HFF-Myc (cell line): ENCODE measurements at places on chromosomes 5 and 9.

GRCh38 chr5:127280491-127281220, 9.9 kb upstream of the MEGF10 start:
- DNase-seq = no peak

GRCh38 chr9:18834740-18835361, 198.2 kb downstream of the SAXO1 start:
- DNase-seq = no peak

- DNase-seq = peak; percentile 63
These were observed 9.7 kb upstream of the SLC25A51 start for GRCh38 chr9:37913480-37914153.

DNA sequence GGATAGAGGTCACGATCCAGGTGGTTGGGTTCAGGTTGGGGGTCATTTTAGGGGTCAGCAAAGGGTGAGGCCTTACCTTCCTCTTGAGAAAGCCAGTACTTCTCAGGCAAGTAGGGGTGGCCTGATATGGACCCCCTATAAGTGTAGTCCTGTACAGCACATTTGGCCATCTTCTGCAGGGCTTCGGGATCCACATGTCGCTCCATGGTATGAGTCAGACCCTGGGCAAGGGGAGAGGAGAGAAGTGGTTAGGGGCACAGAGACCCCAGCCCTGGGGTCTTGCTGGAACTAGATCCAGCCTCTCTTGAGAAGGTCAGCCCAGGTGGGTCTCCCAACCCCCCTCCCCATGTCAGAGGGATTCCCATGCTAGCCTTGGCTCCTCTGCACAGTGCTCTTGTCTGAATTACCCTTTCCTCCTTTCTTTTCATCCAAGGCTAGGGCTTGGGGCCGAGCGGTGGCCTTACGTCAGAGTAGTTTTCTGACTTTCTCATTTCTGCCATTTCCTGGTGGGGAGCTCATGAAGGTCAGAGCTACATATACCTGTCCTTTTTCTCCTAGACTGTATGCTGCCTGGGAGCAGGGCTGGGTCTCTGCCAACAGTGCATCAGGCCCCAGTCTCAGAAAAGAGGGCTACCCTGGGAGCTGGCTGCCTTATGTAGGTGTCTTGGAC, 9.0 kb upstream of the MYORG start:
- DNase-seq = no peak

DNA sequence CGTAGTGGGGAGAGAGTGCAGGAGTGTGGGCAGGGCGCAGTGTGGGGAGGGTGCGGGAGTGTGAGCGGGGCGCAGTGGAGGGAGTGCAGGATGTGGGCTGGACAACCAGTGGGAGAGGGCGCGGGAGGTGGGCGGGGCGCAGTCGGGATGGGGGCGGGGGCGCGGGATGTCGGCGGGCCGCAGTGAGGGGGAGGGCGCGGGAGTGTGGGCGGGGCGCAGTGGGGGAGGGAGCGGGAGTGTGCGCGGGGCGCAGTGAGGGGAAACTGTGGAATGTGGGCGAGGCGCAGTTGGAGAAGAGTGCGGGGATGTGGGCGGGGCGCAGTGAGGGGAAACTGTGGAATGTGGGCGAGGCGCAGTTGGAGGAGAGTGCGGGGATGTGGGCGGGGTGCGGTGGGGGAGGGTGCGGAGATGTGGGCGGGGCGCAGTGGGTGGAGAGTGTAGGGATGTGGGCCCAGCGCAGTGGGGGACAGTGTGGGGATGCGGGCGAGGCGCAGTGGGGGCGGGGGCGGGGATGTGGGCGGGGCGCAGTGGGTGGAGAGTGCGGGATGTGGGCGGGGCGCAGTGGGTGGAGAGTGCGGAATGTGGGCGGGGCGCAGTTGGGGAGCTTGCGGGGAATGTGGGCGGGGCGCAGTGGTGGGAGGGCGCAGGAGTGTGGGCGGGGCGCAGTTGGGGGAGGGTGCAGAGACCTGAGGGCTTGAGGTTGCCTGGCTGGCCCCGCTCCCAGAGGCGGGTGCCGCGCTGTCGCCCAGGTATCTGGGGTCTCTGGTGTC, at the start of gene NXNL2:
TSS of gene NXNL2 (plus strand) at position 723 of the 770 bp plus-strand sequence. CDS start 257 bp downstream, outside the sequence.
- DNase-seq = no peak

- no peak for DNase-seq
These were observed 207.0 kb downstream of the AOPEP start for GRCh38 chr9:94933511-94933828.

GRCh38 chr5:24864244-24864643, 219.5 kb upstream of the CDH10 start:
- DNase-seq = no peak

- DNase-seq = no peak
These were observed 442.9 kb downstream of the NTRK2 start for GRCh38 chr9:85112391-85112790.

GRCh38 chr9:20361656-20362570, 260.4 kb downstream of the MLLT3 start:
- no peak for DNase-seq

DNA sequence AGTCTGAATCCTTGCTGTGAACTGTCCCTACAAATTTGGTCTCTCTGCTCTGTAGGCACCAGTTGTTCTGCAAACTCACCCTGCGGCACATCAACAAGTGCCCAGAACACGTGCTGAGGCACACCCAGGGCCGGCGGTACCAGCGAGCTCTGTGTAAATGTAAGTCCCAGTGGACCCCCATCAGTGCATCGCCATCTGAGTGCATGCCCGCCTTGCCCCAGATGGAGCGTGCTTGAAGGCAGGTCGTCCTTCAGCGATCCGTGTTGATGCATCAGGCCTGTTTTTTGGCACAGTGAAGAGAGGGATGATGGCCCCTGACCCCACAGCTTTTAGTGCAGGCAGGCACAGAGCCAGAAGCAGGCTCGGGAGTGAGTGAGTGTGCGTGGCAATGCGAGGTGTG, 1.3 kb downstream of the SURF2 start:
- DNase-seq = no peak

GRCh38 chr5:138643040-138643791, 68.0 kb upstream of the HSPA9 start:
- DNase-seq = no peak

GRCh38 chr9:21778304-21778703, 24.1 kb upstream of the MTAP start:
- DNase-seq = peak; percentile 47

DNA sequence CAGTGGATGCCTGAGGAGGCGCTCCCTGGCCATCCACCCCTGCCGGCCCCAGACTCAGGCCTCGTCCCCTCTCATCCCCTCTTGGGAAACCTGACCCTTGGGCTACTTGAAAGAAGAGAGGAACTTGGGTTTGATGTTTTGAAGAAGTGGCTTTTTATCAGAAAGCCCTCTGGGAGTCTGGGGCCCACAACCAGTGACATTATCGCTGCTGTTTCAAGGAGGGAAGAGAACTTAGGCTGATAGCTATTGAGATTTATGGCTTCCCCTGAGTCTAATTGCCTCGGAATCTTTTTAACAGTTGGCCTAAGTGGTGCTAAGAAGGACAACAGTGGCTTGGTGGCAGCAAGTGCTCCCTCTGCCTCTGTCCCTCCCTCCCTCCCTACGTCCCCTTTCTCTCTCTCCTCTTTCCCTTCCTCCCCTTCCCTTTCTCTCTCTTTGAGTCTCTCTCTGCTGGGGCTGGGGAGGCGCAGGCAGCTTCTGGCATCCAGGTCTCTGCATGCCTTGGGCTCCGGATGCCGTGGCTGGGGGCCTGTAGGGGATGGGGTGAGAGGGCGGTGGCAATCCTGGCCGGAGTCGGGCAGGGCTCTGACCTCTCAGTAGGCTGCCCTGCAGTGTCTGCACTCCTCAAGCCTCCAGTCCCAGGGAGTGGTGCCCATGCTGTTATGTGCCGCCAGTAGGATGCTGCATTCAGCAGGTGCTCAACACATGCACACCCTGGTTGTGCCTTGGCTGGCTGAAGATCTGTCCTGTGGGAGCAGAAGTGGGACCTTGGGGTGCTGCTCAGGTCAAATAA, 49.6 kb upstream of the RXRA start:
- no peak for DNase-seq

DNA sequence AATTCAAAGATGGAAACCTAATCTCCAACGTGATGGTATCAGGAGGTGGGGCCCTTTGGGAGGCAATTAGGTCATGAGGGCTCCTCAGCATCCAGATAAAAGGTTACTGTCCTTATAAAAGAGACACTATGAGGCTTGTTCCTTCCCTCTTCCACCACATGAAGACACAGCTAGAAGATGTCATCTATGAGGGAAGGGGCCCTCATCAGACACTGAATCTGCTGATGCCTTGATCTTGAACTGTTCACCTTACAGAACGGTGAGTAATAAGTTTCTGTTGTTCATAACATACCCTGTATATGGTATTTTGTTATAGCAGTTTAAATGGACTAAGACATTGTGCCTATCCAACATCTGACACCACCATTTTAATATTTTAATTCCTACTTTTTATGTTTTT, 19.7 kb upstream of the CCNH start:
- no peak for DNase-seq

DNA sequence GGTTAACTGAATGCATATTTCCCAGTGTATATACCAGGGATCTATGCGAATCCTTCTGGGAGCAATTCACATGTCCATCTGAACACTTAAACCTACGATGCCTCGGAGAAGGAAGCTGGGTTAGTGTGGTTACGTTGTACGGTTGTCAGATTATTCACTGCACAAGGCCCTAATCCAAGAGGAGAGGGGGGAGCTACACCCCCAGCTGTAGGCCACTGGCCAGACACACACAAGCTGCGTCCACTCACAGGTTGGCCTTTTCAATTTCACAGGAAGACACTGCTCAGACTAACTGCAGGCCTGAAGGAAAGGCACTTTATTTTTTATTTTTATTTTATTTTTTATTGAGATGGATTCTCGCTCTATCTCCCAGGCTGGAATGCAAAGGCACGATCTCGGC, 184.5 kb upstream of the GNA14 start:
- DNase-seq = no peak

- no peak for DNase-seq
These were observed 143.3 kb downstream of the ALDH1A1 start for GRCh38 chr9:72809586-72809985.

- DNase-seq = no peak
These were observed 1.6 kb downstream of the RFESD start for GRCh38 chr5:95647886-95648860.

GRCh38 chr5:144566747-144567420, 396.2 kb downstream of the KCTD16 start:
- no peak for DNase-seq

GRCh38 chr5:6581090-6581489, 51.8 kb downstream of the NSUN2 start:
- DNase-seq = no peak
